NCI-H1092 treated with DMSO at 0.1 percent for 48 hours (cell line): ENCODE measurements at places on chromosomes 5 and 9.

- no peak for DNase-seq
Observed at GRCh38 chr9:136424750-136425362, 14.4 kb downstream of the PMPCA start.

DNA sequence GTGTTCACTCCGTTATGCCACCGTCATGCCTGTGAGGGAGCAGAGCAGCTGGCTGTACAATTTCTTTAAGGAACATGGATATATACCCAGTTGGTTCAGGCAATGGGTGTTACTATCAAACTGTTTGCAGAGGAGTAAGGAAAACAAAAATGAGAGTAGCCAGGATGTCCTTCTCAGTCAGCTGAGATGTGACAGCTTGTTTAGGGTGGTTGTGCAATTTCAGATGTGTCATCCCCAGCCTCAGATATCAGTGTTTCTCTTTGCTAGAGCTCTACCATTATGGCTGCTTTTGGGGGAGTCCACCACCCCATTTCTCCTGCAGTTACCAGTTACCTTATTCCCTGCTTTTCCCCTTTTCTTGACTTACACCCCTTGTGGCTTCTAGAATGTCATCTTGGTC is 135.2 kb upstream of the SLC24A2 start:
- DNase-seq: no peak

DNA sequence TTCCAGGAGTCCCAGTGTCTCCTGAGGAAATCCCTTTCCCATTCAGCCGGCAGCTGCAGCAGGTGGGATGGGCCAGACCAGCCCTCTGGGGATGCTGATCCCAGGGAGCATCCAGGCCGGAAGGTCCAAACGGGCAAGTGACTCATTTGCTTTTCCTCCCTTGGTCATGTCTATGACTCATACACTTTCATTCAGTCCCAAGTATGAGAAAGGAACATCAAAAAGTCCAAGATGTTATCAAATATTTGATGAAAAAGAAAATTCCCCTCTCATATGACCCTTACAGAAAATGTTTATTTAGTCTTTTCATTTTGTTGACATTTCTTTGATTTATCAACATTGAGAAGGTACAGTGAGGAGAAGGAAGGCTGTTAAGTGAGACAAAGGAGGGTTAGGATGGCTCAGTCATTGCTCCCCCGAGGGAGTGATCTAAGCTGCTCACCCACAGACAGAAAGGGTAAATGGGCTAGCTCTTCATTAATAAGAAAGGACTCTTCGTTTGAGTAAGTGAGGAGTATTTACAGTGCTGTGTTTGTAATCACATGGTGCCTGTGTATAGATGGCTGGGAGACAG is 117.6 kb upstream of the ANKRD55 start:
- DNase-seq: no peak

DNA sequence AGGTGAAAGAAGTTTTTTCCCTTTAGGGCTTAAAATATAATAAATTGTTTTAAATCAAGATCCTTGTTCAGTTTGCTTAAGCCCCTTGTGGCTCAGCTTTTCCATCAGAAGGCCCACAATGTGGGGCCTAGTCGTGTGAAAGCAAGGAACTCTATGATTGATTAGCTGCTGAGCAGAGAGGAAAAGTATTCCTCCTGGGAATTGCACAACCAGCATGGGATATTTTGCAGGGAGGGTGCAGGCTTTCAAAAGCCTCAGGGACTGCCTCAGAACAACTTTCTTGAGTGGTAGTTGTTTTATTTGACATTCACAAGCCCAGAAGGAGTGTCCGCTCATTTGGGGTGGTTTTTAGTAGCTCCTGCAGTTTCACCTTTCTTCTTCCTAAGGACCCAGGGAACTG is 19.8 kb downstream of the TTC23L start:
- DNase-seq: no peak

DNA sequence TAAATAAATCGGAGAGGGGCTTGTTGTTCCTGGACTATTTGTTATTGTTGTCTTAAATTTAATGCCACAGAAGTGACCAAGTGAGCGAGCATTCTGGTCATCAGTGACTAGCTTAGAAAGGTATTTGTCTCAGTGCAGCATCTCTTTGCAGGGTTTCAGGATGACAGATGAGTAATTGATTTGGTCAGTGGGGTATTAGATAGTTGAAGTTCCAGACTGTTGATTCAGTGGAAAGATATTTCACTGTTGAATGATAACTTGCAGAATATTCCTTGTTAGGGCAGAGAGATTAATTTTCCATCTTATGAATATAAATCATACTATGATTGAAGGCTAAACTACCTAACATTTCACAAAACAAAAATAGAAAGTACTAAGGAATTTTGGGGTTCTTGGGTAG is 122.4 kb downstream of the TRIO start:
- DNase-seq: no peak

DNA sequence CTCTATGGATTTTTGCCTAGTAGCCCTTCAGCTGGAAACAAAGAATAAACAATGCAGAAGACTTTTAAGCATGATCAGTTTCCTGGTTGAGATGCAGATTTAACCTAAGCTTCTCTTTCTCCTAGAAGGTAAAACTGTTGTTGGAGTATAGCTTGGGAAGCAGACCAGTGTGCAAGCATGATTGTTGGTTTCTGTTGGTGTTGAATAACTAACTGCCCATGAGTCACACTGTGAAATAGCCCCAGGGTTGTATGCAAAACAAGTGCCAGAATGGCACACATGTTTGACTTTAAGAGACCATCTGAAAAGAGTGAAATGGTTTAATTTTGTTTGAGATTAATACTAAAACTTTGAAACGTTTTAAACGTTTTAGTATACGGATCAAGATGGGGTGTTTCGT is 227.1 kb downstream of the ARHGEF28 start:
- DNase-seq: no peak

DNA sequence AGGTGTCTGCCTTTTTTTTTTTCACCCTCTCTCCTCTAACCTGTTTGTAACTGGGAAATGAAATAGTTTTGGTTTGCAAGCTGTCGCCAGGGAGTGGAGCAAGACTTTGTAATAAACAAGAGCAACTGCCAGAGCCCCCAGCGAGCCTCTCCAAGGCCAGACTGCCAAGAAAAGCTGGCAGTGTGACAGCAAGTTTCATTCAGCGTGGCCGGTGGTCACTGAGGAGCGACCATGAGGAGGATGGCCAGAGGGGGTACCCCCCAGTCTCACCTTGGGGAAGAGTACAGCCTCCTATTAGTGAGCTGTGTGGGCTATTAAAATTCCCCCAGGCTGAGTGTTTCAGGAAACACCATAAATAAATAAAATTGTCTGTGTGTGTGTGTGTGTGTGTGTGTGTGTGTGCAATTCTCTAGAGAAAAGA is 49.9 kb downstream of the ZFAND5 start:
- peak; percentile 65 for DNase-seq

DNA sequence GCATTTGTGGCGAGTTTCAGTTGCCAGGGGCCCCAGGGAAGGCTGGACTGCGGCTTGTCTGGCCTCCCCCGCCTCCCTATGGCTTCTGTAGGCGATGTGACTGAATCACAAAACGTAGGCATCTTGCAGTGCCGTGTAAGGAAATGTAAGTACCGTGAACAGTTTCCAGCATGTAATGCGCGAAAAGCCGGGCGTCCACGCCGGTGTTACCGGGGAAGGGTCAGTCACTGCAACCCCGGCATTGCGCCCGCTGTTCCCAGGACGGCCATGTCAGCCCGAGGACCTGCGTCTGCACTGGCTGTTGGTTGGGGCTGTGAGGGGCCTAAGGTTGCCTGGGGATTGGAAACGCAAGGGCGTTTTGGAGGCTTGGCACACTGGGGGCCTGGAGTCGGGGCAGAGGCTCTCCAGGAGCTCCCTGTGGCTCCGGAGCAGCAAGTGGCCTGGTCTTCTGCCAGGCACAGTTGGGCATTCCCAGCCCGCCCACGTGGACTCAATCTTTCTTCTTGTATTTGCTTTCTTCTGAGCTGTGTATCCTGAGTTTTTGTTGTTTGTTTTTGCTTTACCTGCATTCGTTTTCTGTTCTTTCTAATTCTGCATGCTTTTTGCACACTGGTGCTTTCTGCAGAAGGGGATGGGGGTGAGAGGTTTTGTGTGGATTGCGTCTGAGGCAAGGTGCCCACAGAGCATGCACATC is 36.9 kb upstream of the PLEKHG4B start:
- DNase-seq: no peak

DNA sequence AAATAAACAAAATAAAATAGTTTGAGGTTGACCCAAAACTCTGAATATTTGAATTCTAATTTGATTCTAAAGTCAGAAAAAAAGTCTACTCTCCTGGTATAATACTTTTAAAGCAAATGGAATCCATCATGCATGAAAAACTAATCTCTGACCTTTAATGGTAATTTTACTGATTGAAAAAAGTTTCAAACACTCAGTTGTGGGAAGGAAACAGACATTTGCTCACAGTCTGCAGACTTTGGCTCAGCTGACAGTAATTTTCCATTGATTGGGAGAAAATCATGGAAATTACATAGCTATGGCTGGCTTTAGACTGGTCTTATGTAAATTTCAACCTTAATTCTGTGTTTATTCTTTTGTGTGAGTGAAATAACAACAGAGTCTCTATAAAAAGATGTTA is 574.3 kb downstream of the PDE4D start:
- DNase-seq: no peak

DNA sequence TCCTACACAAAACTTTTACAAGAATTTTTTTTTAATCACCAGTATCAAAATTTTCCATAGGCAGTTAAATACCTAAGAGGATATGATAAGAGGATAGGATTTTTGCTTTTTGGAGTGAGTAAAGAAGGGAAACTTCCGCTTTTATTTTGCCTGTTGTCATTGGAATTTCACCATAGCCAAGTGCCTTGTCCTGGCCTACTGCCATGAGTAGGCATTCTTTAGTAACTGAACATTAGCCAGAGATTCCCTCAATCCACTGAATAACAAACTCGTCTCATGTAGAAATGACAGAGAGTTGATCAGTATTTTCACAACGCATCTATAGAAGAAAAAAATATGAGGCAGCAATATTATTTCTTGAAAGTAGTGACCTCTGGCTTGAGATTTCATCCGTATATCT is 289.6 kb upstream of the ADAMTSL1 start:
- DNase-seq: no peak

DNA sequence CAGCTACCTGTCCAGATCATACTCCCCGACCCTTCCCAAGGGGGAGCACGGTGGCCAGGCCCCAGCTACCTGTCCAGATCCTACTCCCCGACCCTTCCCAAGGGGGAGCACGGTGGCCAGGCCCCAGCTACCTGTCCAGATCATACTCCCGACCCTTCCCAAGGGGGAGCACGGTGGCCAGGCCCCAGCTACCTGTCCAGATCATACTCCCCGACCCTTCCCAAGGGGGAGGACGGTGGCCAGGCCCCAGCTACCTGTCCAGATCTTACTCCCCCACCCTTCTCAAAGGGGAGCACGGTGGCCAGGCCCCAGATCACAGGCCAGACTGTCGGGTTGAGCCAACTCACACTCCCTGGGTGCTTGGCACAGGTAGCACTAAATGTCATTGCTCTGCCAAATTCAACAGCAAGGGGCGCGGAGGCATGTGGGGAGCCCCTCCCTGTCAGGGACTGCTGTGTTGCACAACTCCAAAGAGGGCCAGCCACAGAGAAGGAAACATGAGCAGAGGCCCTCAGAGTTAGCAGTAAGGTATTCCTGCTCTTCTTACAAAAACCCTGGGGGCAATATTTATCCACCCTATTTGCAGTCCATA is 136.9 kb downstream of the OLFM1 start:
- DNase-seq: no peak

DNA sequence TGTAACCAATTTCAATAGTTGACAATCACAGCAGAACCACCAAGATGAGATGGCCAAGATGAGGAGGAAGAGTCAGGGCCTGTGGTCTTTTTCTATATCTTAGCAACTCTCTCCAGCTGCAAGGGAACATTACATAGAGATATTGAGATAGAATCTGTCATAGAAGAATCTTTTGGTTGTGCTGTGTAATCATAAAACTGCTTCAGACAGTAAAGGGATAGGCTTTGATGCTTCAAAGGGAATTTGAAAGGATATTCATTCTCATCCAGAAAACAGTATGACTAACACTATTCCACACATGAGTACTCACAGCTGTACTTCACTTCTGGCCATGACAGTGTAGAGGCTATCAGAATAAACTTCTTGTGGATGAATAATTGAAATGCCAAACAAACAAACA is 145.9 kb downstream of the YIPF5 start:
- no peak for DNase-seq
